ENCODE measurements at places on chromosomes 7 and 10. TPM values are rescaled to one million over a fixed set of nuclear protein-coding genes. Genes with fewer than 3 reads are reported as not detected.

VENTX gene
- total RNA-seq = not detected

PCLO gene
- total RNA-seq = 3.8 TPM

HMX3 gene
- total RNA-seq = 0.13 TPM

VWDE gene
- total RNA-seq = 3.6 TPM

TUBAL3 gene
- 0.26 TPM for total RNA-seq

C10orf71 gene
- total RNA-seq = not detected

MINDY4 gene
- 1.1 TPM for total RNA-seq

SLC13A1 gene
- total RNA-seq = not detected

MMP21 gene
- total RNA-seq = not detected

ANXA7 gene
- total RNA-seq = 88.7 TPM

ASZ1 gene
- not detected for total RNA-seq

TBXAS1 gene
- 0.26 TPM for total RNA-seq

EPO gene
- not detected for total RNA-seq

AKR1C4 gene
- not detected for total RNA-seq

PTPRE gene
- 5.9 TPM for total RNA-seq

INPP5A gene
- 22.8 TPM for total RNA-seq

Measured in bronchial epithelial cell (primary cell).